ENCODE measurements at places on chromosomes 6 and 20. TPM values are rescaled to one million over a fixed set of nuclear protein-coding genes. Genes with fewer than 3 reads are reported as not detected.

The TP53TG5 gene
- total RNA-seq = 1.3 TPM

The MYLK4 gene
- 0.88 TPM for total RNA-seq

The SNRPB gene
- total RNA-seq = 43.8 TPM

The HLA-F gene
- 24.0 TPM for total RNA-seq

The CYB5R4 gene
- total RNA-seq = 17.2 TPM

DNA sequence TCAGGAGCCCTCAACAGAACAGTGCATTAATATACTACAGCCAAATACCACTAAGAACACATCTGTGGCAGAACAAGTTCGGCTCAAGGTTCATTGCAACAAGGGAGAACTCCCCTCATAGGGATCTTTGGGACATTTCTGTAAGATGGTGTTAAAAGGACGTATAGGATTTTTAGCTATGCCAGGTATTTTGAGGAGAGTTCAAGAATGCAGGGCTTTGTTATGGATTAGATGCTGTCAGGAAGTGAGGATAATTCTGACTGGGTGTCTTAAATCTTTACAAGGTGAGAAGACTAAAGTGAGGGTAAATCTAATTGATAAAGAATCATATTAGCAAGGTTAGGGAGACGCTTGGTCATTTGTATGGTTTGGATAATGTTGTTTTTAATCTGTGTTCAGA lies 83.7 kb upstream of the AHI1 start:
- no peak overlapping the region for H3K27ac ChIP-seq
- H3K4me1 ChIP-seq = no peaks in the 10 kb centered on the region
- H3K4me3 ChIP-seq = no peak overlapping the region
- H3K27me3 ChIP-seq = no peaks in the 10 kb centered on the region
- no peaks in the 10 kb centered on the region for H3K36me3 ChIP-seq

DNA sequence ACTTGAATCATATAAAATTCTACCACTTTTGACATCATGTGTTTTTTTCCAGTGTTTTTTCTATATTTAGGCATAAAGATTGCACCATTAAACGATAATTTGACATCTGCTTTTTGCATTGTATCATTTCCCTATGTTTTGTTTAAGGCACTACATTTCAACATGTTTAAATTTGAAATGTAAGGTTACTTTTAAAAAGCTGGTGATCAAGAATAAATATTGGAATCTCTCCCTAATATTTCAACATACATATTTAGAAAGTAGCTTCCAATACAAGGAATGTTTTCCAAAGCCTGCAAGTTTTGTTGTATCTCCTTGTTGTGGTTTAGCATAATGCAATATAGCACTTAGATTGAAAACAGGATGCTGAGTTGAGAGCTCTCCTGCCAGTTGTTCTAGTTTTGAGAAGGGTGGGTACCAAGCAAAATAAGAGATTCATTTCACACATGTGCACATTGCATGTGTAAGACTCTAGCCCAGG lies 76.5 kb downstream of the SYNJ2 start:
- H3K27ac ChIP-seq = no peak overlapping the region
- H3K27me3 ChIP-seq = no peaks in the 10 kb centered on the region
- DNase-seq = no peak
- no peak overlapping the region for H3K4me3 ChIP-seq
- peaks cover 16% of the 10 kb centered on the region for H3K36me3 ChIP-seq
- H3K4me1 ChIP-seq = peaks cover 18% of the 10 kb centered on the region

GRCh38 chr6:137995371-137995770 lies 111.8 kb downstream of the PERP start:
- no peaks in the 10 kb centered on the region for H3K27me3 ChIP-seq
- H3K4me1 ChIP-seq = no peaks in the 10 kb centered on the region
- no peaks in the 10 kb centered on the region for H3K36me3 ChIP-seq
- no peak overlapping the region for H3K27ac ChIP-seq
- H3K4me3 ChIP-seq = no peak overlapping the region

DNA sequence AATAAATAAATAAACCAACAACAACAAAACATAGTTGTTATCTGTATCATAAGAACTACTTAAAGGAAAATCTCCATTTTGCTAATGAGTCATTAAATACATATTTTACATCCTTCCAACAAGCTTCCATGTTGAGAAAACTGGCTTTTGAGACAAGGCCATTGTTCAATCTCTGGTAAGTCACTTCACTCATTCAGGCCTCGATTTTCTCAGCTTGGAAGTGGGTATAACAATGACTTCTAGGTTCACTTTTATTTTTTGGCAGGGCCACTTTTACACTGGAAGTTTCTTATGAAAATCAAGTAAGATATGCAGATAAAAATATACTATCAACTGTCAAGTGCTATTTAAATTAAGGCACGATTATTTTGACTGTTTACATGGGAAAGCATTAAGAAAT lies 30.0 kb downstream of the WRNIP1 start:
- no peak overlapping the region for H3K27ac ChIP-seq
- DNase-seq = no peak
- no peaks in the 10 kb centered on the region for H3K27me3 ChIP-seq
- H3K36me3 ChIP-seq = no peaks in the 10 kb centered on the region
- peaks cover 77% of the 10 kb centered on the region for H3K4me1 ChIP-seq

All from heart right ventricle (tissue), 16 donors.